ENCODE measurements at places on chromosomes 13 and 19.

DNA sequence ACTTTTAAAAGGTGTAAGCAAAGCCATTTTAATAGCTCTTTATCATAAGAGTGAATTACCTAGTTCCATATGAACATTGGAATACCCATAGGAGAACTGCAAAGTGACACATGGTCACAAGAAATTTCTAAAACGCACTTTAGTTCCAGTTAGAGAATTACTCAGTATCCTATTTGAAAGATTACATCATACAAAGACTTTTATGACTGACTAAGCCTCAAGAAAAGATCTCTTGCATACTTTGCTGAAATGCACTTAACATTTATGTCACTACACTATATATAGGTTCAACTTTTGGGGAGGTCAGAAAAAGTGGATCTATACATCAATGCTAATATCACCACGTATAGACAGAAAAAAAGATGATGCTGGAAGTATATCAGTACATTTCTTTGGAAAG, 7.1 kb downstream of the PCDH9 start:
- no peak for DNase-seq

DNA sequence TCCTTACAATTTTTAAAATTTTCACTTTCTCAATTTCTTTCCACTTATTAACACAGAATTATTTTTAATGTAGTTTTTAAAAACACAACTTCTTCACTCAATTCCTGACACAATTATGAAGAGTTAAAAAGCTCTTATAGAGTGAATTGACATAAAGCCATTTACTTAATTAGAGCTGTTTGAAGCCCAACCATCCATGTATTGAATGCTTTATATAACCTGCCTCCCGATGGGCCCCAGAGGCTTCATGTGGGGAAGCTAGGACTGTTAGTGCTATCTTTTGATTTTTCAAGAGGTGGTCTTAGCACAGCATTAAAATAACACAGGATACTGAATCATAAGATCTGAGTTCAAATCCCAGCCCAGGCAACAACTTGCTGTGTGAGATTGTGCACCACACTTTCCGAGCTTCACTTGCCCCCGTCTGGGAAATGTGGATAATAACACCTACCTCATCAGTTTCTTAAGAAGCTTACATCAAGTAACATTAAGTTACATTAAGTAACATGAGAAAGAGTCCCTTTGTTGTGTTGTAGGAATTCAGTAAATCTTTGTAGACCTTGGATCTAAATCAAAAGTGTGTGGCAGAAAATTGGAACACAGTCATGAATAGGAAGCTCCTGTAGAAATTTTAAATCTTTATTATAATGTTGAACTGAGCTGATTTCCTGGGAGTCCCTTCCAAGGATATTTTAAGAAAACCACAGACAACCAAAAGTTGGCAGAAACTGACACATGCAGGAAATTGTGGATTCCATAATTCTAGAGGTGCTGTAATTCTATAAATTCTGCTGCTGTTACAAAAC, 5.5 kb upstream of the ENOX1 start:
- DNase-seq, result no peak

GRCh38 chr13:44287958-44288357, 85.7 kb upstream of the SERP2 start:
- DNase-seq, result no peak

DNA sequence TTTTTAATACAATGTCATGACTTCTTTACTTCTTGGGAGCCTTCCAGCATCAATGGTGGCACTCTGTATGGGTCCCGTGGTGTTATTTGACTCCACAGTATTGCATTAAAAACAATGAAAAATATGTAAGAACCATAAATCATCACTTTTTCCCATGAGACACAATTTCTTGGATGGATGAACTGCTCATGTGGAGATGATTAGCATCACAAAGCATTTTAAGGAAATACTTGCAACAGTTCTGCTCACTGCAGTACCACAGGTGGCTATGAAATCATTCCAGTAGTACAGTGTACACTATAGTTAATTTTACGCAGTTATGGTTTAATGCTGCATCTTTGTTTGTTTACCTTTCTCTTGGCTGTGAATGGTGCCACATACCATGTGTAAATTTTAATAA, 37.2 kb upstream of the C1QTNF9B start:
- DNase-seq, result no peak

DNA sequence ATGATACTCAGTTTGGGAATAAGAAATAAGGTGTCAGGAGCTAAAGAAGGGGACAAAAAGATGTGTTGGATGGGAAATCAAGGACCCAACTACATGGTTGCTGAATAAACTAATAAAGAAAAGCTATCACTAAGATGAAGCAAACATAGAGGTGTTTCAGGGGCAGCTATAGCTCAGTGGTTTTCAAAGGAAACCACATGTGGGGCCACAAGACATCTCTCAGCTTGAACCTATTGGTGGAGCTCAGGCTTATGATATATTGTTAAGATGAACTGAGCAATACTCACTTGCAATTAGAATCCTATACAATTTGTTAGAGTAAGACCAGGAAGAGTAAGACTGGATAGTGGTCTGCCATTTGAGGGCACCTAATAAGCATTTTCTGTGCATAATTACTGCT, 45.1 kb upstream of the SPRY2 start:
- DNase-seq, result no peak

Measured in WTC11 (cell line).